Ecto neural progenitor cell (in vitro differentiated cells): ENCODE measurements at places on chromosomes 6 and 20.

DNA sequence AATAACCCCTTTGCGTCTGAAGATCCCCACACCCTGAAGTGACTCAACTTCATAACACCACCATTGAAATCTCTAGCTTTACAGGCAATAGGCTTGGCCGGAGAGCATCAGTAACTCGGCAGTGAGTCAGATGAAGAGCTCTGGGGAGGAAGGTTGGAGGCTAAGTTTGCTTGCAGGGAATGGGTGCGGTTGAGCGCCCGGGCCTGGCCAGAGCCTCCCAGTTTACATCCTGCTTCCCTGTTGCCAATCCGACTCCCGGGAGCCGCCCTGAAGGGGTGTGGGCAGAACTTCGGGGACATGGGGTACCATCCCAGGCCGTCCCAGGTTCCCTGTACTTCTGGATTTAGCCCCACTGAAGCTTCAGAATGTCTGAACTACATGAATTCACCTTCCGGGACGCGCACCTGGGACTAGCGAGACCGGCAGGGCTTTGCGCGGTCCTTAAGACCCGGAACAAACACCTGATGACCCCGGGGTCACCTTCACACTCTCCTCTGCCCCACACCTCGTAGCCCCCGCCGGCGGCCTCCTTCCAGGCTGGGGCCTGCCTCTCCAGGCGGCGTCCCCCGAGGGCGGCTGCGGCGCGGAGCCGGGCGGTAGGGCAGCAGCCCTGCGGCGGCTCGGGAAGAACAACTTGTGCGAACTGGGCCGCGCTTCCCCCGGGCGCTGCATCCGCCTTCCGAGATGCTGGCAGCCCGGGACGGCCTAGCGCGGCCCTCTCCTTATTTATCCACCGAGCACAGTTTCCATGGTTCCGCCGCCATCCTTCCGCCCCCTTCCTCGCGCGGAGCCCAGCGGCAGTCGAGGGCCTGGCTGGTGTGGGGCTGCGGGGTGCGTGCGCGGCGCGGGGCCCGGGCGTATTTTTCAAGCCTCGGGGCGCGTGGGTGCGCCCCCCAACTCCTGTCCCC is 56.6 kb upstream of the RREB1 start:
- peak; percentile 72 for DNase-seq

DNA sequence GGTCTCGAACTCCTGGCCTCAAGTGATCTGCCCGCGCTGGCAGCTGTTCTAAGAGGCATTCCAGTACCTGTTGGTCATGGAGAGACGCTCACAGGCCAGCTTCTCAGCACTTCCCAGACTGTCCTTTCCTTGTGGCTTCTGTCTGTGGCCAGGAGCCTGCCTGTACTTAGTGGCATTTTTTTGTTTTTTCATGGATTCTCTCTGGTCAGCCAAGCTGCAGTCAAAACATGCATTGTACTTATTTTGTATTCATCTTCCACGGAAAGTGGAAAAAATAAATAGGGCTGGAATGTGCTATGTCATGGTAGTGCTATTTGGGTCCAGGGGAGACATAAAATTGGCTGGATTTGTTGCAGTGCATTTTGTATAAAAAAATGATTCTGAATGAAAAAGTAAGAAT is 29.1 kb downstream of the ZDHHC14 start:
- no peak for DNase-seq

DNA sequence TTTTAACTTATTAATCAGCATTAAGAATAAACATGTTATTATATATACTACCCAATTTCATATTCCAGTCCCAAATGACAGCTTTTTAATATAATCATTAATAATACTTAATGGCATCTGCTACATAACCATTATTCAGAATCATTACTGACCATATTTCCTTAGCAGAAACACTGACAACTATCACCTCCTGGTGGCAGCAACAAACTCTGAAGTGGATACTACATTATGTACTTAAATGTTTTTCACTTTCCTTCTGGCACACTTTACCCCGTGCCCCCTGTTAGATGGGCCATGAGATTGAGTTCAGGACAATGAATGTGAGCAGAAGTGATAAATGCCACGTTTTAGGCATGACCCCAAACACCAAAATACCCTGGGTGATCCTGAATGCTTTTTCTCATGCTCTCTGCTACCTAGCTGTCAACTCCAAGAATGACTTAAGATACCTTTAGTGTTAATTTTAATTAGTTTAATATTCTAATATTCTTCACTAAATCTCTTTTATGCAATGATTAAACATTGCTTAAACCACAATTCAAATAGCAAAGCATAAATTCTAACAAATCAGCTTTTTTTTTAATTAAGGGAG is 77.1 kb downstream of the LMBRD1 start:
- no peak for DNase-seq

GRCh38 chr6:27770724-27771123 is 141.5 kb downstream of the OR2B2 start:
- peak; percentile 19 for DNase-seq

GRCh38 chr20:17969278-17969883 is 563 bp downstream of the MGME1 start:
- no peak for DNase-seq

DNA sequence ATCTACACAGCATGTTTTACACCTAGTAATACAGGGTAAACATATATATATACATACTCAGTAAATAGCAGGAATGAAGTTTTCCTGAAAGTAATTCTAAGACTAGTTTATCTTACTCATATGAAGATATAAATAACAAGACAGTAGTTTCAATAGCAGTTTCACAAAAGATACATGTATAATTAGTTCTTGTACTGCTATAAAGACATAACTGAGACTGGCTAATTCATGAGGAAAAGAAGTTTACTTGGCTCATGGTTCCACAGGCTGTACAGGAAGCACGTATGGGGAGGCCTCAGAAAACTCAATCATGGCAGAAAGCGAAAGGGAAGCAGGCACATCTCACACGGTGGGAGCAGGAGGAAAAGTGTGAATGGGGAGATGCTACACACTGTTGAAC is 16.9 kb downstream of the RARS2 start:
- no peak for DNase-seq

GRCh38 chr6:52922161-52922560 is 12.7 kb upstream of the GSTA3 start:
- DNase-seq = no peak
